ENCODE measurements at places on chromosomes 16 and 17.

GRCh38 chr17:82334622-82335394, 1.2 kb upstream of the SECTM1 start:
- DNase-seq, result peak; percentile 19

DNA sequence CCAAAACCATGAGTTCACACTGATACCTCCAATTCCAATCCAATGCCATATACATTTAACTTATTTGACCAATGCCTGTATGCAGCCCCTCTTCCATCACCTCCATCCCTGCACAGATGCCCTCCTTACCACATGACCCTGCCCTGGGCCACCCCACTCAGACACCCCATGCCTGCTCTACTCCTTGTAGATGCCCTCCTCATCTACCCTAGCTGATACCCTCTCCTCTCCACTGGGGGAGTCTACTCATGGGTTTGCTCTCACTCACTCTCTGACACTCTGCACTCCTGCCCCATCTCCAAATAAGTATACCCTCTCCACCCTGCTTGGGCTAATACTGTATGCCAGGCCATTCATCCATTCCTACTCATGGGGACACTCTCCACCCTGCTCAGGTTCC, 16.0 kb upstream of the CMTM4 start:
- DNase-seq, result no peak

DNA sequence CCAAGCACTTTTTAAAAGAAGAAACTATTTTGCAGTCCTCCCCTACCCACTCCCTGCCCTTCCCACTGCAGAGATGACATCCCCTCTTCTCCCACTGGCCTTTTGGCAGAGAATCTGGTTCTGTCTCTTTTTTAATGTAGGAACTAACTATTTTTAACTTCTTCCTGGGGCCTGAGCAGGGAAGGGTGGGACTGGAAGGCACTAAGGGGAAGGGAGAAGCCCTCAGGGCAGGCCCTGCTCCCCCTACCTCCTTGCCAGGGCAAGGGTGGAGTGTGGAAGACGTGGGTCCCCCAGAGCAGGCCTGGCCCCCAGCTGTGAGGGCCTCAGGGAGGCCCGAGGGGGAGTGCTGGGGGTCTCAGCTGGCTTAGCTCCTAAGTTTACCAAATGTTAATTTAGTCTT, 19.5 kb downstream of the UNC13D start:
- DNase-seq, result no peak

DNA sequence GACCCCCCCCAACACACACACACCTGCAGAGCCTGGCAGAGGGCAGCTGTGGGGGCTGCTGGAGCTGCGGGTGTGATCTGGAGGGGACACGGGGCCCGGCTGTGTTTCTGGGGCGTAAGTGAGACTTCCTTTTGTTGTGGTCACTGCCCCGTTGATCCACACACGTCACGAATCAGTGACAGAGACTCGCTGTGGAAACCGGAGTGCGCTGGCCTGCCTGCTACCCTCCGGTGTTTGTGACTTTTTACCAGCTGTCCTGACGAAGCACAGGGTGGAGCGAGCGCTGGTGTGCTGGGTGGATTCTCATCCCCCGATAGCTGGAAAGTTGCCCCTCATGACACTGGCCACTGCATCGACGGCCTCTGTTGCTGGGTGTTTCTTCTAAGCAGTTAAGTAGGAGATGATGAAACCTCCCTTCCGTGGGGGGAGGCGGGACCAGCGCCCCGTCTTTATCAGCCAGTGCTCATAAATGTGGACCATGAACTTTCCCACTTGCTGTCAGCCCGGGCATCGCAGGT, 2.3 kb downstream of the METRNL start:
- no peak for DNase-seq

DNA sequence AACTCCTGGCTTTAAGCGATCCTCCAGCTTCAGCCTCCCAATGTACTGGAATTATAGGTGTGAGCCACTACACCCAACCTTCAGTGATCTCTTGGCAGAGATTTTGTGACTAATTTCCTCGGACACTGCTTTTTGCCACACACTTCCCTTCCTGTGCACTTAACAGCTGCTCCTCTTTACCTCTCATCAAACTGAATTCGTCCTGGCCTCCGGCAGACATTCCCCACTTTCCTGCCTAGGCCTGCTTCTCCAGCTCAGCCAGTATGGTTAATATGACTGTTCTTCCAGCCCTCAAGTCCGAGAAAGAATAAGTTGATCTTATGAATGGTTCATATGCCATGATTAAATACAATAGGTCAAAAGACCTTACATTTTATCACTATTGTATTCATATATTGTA, 69.0 kb upstream of the MTMR4 start:
- DNase-seq, result no peak

DNA sequence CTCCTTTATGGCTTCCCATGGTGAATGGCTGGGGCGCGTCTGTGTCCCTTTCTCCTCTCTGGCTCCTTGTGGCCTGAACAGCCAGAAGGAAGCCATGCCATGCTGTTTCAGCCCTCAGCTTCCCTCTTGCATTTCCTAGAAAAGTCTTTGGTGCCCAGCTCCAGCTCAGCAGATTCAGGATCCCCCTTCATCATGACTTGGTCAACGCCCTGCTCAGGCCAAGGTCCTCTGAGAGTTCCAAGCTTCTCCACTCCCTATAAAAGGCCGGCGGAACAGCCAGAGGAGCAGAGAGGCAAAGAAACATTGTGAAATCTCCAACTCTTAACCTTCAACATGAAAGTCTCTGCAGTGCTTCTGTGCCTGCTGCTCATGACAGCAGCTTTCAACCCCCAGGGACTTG, at the start of gene CCL13:
TSS of gene CCL13 (plus strand) at position 287 of the 400 bp plus-strand sequence. CDS start at position 334, 47 bp downstream.
- DNase-seq, result no peak

DNA sequence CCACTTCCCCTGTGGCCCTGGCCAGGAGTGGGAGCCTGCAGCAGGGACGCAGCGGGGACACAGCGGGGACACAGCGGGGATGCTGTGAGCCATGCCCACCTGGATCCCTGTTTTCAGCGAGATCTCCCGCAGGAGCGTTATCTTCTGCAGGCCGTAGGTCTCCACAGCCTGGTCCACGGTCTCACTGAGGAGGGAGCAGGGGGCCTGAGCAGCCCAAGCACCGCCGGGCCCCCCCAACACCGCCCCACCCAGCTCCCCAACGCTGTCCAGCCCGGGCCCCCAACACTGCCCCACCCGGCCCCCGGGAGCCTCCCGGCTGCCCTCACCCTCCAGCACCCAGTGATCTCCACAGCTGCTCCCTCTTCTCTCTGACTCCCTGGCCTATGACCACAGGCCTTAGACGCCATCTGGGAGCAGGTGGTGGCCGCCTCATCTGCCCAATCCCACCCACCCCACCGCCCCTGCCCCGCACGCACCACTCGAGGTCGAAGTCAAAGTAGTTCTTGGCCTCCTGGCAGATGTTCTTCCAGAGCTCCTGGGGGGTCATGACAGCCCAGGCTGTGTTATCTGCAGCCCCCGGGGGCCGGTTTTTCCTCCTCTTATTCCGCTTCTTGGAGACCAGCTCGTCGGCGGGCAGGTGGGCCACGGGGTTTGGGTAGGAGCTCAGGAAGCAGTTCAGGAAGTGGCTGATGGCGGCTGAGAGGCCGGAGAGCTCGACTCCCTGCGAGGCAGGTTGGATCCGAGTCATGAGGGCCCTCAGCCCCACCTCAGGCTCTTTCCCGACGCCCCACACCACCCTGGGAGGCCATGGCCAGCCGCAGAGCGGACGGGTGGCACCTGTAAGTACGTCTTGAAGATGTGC, 17.0 kb downstream of the CLUH start:
- DNase-seq, result no peak

- DNase-seq, result no peak
Observed at GRCh38 chr17:41939044-41939692, 8.8 kb downstream of the ODAD4 start.

GRCh38 chr16:2003827-2004641, 5.6 kb downstream of the ZNF598 start:
- DNase-seq, result peak; percentile 87

- peak; percentile 77 for DNase-seq
Observed at GRCh38 chr16:53085369-53085843, 30.6 kb downstream of the CHD9 start.

- no peak for DNase-seq
Observed at GRCh38 chr17:61372436-61372835, 27.2 kb upstream of the TBX2 start.

GRCh38 chr17:2057175-2057759, 2.4 kb downstream of the HIC1 start:
- DNase-seq, result peak; percentile 57

DNA sequence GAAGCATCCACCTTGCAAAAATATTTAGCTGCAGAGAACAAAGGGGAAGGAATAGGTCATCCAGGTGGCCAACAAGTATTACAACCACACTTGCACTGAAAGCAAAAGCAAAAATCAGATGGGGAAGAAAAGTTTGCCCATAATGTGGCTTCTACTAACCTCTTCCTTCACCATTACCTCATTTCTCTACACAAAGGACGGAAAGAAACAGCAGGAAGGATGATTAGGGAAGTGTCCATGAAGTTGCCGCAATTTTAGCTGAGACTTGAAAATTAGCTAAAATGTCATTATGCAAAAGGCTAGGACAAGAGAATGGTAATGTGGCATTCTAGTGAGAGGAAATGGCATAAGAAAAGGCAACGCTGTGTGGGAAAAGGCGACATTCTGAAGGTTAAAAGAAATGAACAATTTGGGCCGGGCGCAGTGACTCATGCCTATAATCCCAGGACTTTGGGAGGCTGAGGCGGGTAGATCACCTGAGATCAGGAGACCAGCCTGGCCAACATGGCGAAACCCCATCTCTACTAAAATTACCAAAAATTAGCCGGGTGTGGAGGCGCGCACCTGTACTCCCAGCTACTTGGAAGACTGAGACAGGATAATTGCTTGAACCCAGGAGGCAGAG, 13.7 kb downstream of the KANSL1 start:
- no peak for DNase-seq

GRCh38 chr17:78706271-78706915, 75.7 kb downstream of the CYTH1 start:
- peak; percentile 63 for DNase-seq

- no peak for DNase-seq
Observed at GRCh38 chr16:65521633-65522328, 399.9 kb upstream of the CDH11 start.

- no peak for DNase-seq
Observed at GRCh38 chr16:26360867-26361266, 669.1 kb downstream of the HS3ST4 start.

DNA sequence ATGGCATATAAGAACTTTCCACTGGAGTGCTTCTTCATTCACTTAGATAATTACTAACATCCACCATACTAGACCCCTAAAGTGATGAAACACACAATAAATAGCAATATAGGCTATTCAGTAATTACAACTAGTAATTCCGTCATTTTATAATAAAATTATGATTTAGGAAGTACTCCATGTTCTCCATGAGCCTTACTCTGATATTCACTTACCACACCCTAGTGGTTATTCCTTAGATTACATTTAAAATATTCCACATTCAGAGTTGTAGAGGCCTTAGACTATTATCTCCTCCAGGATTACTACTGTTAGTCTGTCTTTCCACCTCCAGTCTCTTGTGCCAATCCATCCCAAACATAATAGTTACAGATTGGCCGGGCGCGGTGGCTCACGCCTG, 62.4 kb downstream of the STH start:
- peak; percentile 53 for DNase-seq
